ENCODE measurements at places on chromosomes 11 and 22.
A peak's percentile ranks its signal among the peaks of the same experiment; 100 is the strongest.

- no peak for DNase-seq
Measured at GRCh38 chr22:30743257-30744020, 48.8 kb downstream of the OSBP2 start.

GRCh38 chr11:108167624-108168023 lies 46.3 kb downstream of the ACAT1 start:
- DNase-seq: no peak

DNA sequence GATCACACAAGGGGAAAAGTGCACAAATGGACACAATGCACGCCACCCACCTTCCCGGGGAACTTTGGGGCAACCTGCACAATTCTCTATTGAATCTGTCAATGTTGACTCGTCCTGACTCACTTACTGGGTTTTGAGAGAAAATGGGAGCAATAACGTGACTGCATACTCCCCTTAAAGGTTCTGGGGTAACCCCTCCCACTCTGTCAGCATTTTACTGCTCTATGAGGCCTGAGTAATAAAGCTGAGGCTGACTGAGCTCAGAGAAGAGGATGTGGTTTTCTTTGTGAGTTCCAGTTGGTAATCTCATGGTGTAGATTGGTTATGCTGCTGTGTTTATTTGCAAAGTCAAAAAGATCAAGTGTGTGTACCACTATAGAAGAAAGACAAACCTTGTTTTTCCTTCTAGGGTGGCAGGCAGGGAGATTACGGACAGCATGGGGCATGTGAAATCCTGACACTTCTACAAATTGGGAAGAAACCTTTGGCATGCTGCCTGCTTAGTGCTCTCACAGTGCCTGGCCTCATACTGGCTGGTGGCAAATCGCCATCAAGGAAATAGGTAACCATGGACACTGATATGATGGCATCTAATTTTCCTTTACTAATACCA lies 16.1 kb upstream of the APOA1 start:
- peak; percentile 28 for DNase-seq

- no peak for DNase-seq
Measured at GRCh38 chr11:36023922-36024321, 80.1 kb downstream of the LDLRAD3 start.

Data from activated CD4-positive, alpha-beta T cell treated with anti-CD3 and anti-CD28 coated beads for 1 hour (primary cell).